T-helper 1 cell (primary cell): ENCODE measurements at places on chromosomes 6 and 20.
A peak's percentile ranks its signal among the peaks of the same experiment; 100 is the strongest.

GRCh38 chr6:134216301-134217010, 101.5 kb downstream of the SGK1 start:
- DNase-seq = no peak

DNA sequence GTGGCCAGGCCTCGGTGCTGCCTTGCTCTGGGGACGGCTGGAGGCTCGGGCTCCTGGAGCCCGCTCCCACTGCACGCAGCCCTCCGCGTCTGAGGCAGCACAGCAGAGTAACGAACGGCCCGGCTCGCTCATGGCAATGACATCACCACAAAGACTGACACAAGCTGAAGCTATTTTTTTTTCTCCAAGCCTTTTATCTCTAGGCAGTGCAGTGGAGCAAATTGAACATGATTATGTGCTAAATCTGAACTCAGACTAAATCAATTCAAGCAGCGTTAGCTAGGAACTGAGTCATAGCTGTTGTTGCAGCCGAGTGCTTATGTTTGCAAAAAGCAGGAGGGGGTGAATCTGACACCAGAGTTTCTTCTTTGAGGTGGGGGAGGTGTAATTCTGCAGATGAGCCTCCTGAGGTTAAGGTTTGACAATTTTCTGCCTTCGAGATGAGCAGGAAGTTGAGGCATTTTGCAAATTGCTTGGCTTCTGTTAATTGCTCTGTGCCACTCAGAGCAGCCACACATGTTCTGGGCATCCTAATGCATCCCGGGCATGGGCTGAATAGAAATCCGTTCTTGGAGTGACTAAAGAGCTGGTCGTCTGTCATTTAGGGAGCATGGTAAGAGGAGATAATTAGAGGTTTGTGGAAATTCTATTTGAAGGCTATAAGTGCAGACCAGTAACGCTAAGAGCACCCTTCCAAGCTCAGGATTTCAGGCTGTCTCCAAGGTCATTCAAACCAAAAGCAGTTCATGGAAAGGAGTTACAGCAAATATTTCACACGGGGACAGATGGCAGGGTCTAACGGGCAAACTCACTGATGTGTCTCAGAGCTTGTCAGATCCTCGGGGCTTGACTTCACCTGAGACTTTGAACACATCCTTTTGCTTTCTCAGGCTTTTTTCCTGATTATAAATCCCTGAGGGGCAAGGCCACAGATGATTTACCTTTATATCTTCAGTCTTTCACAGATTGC, 155.1 kb upstream of the ENPP5 start:
- DNase-seq = no peak

DNA sequence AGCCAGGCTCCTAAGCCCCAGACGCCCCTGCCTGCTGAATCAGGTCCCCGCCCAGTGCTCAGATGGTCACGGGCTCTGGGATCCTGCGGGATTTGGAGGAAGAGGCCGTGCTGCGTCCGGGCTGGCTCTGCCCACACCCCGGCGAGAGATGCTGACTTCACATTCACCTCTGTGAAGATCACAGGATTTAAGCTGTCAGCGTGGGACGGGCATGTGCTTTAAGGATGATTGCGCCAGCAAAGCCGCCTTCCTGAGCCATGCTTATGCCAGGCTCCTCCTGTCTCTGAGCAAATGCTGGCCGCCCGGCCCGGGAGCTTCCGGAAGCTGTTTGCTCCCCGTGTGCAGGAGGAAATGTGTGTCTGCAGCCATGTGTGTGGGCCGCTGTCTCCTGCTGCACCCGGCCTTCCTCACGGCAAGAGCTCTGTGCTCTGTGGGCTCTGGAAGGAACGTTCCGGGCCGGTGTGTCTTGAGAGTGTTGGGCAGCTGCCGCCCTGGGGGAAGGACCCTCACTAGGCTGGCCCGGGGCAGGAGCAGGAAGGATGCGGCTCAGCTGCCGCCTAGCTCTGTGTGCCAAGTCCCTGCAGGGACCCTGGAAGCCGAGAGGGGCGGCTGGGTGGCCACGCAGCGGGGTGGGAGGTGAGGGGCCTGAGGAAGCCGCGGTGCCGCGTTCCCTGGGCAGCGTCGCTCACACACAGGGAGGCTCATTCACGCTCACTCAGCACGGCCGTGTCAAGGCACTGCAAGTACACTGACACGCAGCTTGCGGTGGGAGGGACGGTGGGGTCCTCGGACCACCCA, 19.0 kb upstream of the BHLHE23 start:
- no peak for DNase-seq

DNA sequence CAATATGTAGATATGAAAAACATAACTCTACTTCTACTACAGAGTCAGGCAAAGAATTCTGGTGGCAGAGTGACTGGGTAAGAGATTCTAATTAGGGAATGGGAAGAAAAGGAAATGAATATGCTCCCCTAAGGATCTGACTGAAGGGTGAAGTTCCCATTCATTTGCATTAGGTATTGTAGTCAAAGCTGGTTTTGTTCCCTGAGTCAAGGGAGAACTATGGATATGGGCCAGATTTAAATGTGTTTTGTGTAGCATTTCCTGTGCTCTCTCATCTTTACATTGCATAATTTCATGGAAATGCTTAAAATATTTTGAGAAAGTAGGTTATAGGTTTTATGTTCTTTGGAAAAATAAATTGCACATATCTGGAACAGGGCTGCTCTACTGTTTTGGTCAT, 299.7 kb downstream of the BTBD3 start:
- no peak for DNase-seq

- DNase-seq = no peak
Observed at GRCh38 chr6:149727793-149728498, 10.0 kb upstream of the LATS1 start.

GRCh38 chr6:160106010-160106409, 15.6 kb upstream of the SLC22A1 start:
- DNase-seq = no peak

DNA sequence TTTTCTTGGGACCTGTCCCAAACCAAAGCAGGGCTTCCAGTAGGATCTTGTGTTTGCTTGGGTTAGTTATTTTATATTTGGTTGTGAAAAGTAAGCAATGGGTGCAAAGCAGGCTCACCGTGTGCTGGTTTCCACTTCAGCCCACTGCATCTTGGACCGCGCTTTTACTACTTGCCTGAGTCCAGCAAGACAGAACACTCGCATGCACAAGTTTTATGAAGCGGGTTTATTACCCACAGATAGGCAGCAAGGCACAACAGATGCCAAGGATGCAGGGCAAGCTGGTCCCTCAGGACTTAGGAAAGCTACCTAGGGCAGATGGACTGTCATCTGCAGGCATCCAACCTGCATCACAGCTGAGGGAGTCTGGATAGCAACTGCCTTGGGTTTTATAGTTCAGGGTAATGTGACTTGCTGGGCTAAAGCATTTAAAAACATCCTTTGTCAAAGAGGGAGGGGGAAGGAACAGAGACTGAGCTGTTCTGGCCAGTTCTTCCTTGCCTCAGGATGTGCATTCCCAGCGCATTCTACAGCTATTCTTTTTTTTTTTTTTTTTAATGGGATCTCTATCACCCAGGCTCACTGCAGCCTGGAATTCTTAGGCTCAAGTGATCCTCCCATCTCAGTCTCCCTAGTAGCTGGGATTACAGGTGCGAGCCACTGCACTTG, 18.5 kb downstream of the CITED2 start:
- no peak for DNase-seq

GRCh38 chr6:137823826-137824555, 43.1 kb upstream of the TNFAIP3 start:
- peak; percentile 80 for DNase-seq

DNA sequence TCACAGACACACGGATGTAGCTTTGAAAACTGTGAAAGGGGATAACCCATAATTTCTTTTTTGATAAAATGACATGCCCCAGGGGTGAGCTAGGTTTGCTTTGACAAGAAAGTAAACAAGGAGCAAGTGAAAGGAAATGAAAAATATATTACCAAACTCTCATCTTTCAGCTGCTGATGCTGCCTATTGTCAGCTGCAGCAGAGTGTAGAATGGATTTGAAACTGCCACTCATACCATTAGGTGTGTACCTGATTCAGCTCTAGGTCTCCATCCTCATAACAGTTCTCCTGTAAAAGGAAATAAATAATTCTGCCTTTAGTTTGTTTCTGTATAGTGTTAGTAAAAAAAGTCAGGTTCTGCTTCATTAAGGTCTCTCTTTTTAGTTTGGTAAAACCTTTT, 415.1 kb upstream of the MARCKS start:
- DNase-seq = no peak

GRCh38 chr6:34970488-34970887, 81.4 kb downstream of the ANKS1A start:
- DNase-seq = no peak

DNA sequence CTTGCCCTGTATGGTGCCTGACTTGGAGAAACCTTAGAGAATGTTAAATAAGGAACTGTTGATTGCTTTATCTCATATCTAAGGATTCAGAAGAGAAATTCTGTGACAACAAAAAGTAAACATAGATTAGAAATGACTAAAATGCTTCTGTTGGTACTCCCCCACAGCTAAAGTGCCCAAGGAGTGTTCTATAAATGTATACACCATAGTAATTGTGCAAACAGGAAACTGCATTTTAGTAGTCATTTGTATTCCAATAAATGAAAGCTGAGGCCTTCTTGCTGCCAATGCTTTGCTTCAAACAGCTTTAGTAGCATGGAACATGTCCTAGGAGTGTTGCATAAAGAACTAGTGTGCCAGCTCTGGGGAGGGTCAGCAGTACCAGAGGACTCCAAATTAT, 343.7 kb upstream of the IRAK1BP1 start:
- DNase-seq = no peak

- DNase-seq = no peak
Observed at GRCh38 chr20:23448167-23448566, 4.5 kb downstream of the CST11 start.

DNA sequence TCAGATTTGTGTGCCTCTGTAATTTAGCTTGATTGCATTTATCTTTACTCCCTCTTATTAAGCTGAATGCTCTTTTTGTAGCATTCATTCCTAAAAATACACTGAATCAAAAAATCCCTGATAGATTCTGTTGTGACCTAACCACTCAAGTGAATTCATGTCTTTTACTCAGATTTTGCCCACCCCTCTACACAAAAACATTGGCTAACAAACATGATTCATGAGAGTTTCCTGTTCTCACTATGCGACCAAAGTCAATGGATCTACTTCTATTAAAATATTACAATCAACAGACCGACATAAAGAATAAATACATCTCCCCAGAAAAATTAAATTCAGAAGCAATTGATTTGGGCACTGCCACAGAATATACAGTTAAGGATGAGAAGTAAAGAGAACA, 99.5 kb upstream of the THEMIS start:
- DNase-seq = no peak

DNA sequence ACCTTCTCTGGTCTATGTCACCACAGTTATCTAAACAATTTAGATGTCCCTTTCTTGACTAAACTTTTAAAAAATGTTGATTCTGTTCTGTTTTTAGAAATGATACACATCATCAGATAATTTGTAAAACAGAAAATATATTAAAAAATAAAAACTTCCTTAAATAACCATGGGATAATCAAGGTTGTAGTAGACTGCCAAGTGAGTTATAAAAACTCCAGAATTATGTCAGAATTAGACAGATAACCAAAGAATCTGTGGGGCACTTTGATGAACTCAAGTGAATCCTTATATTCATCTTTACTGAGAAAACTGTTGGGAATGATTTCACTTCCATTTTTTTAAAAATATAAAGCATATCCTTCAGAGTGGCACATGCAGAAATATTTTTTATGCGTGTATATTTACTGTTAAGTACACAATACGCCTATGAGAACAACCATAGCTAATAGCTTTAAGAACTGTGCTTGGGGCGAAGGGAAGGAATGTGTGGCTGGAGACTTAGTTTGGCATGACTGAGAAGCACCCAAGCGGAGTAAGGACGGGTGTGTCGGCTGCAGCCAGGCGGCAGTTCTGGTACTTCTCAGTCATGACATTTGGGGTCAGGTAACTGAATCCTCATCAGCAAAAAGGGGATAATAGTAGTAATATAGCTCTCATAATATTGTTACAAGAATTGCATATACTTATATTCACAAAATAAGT, 604.7 kb upstream of the CITED2 start:
- DNase-seq = no peak

DNA sequence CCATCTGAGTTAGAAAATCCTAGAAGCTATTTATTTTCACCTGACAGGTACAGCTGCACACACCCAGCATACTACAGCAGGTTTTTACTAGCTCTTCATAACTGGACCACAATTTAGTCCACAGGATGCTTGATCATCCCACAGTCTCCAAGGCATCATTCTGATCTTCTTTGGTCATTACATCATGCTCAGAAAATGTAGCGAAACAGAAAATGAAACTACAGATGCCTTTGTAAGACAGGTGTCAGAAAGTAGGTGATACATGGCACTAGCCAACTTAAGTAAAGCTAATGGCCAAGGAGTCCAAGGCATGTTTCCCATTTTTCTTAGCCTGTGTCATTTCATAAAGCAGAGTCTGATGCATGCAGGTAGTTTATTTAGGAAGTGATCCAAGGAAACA, 102.3 kb downstream of the HTR1B start:
- no peak for DNase-seq

GRCh38 chr6:159098636-159099106, 53.9 kb upstream of the TAGAP start:
- peak; percentile 55 for DNase-seq

GRCh38 chr6:113744861-113745260, 112.3 kb upstream of the MARCKS start:
- DNase-seq = no peak

DNA sequence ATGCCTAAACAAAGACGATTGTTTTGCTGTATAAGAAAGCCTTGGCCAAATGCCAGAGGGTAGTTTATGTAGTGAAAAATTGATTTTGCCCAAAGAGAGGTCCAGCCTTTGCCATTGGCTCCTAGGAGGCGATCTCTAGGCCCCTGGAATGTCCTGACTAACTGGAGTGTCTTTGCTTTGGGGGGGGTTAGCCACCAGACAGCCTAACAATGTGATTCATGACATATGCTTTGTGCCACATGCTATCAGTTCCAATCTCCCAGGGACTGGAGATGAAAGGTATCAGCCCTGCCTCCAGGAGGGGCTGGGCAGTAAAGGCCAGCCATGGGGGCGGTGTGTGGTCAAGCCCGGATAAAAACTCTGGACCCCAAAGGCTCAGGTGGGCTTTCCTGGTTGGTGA, 32.7 kb upstream of the TUBB2A start:
- no peak for DNase-seq

- no peak for DNase-seq
Observed at GRCh38 chr6:35051396-35051795, 89.7 kb downstream of the TCP11 start.

GRCh38 chr20:13261460-13262301, 40.6 kb downstream of the ISM1 start:
- DNase-seq = peak; percentile 51

DNA sequence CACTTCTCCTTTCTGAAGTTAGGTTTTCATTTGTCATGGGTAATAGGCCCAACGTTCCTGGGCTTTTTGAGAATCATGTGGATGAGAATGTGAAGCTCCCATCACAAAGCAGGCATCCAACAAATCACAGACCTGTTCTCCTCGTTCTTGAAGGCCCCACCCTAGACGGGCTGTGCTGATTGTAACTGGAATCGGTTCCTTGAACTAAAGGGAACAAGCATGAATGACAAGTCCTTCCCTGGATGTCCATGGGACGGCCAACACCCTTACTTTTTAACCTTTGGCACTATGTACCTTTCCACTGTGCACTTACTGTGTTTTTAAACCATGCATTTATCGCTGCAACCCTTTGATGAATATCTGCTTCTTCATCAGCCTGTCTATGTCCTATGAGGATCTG, 438.2 kb downstream of the CD83 start:
- no peak for DNase-seq

GRCh38 chr6:11755725-11756124, 22.9 kb downstream of the ADTRP start:
- no peak for DNase-seq
